Stimulated activated CD8-positive, alpha-beta memory T cell treated with anti-CD3 and anti-CD28 coated beads, Interleukin-4, amount 100 ng/mL, for 4 hours (primary cell): ENCODE measurements at places on chromosomes 4 and X.

- DNase-seq = no peak
These were observed 369.2 kb upstream of the LCORL start for GRCh38 chr4:18390655-18391353.

GRCh38 chr4:139209470-139210063 lies 32.5 kb upstream of the ELF2 start:
- no peak for DNase-seq

DNA sequence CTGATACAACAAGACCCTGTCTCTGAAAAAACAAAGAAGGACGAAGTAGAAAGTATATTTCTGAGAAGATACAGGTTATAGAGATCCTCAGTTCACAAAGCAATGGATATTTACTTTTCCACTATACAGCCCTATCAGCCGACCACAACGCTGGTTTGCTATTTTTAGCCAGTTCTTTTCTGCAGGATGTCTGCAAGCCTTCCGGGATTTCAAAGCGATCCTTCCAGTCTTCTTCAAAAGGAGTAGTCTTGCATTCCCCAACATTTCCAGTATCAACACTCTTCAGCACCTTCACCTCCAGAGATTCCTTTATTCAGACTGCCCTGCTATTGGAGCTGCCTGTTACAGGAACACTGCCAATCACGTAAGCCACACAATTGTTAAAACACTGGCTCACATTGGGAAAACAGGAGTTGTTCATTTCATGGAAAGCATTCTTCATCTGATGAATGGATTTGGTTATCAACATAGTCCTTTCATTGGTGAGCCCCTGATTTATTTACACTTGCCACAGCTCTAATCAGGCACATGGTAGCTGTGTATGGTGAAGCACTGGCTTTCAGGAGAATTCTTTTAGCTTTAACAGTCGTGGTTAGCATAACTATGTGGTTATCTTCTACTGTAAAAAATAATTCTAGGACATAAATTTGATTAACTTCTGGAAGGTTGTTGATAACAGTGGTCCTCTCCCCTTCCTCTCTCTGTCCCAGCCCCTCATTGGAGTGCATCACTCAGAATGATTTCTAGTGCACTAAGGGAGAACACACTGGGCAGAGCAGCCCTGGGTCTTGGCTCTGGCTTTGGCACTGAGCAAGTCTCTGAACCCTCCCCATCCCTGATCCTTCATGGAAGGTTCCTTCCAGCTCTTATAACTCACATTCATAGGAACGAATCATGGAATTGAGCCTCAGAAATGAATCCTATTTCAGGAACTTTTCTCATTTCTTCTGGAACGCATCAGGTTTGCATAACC lies 109.9 kb upstream of the SORBS2 start:
- no peak for DNase-seq

DNA sequence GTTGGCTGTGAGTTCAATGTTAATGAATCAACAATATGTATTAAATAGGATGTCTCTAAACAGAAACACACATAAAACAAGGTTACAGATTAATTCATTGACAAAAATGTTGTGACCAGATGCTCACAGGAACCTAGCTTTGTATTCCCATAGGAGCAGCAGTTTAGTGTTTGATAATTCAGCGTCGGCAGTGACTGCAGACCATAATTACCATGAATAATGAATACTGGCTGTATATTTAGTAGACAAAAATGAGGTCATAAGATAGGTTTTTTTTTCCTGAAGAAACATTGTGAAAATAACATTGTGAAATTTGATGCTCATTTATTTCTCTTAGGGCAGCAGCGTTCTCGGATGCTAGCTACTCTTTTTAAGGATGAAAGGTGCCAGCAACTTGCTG lies 27.8 kb downstream of the COPS4 start:
- DNase-seq = no peak

- no peak for DNase-seq
These were observed 104.1 kb downstream of the PHOX2B start for GRCh38 chr4:41644288-41644914.

DNA sequence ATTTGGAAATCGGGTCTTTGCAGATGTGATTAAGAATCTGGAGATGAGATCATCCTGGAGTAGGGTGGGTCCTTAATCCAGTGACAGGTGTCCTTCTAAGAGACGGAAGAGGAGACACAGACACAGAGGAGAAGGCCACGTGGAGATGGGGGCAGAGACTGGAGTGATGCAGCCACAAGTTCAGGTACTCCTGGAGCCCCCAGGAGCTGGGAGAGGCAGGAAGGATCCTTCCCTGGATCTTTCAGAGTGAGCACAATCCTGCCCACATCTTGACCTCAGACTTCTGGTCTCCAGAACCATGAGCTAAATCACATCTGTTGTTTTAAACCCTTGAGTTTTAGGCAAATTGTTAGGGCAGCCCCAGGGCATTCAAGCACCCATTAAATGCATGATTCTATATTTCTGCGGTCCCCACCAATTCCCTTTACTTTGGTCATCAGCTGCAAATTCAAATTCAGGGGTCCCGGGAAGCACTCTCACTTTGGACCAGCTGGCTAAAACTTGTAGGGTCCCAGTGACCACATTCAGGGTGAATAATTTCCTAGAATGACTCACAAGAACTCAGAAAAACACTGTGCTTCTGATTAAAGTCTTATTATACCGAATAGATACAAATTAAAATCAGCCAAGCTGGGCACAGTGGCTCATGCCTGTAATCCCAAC lies 12.8 kb upstream of the AKAP17A start:
- no peak for DNase-seq

GRCh38 chrX:82219129-82219528 lies 1017.2 kb downstream of the SH3BGRL start:
- DNase-seq = no peak

- no peak for DNase-seq
These were observed 553 bp upstream of the MED28 start for GRCh38 chr4:17613761-17614415.

DNA sequence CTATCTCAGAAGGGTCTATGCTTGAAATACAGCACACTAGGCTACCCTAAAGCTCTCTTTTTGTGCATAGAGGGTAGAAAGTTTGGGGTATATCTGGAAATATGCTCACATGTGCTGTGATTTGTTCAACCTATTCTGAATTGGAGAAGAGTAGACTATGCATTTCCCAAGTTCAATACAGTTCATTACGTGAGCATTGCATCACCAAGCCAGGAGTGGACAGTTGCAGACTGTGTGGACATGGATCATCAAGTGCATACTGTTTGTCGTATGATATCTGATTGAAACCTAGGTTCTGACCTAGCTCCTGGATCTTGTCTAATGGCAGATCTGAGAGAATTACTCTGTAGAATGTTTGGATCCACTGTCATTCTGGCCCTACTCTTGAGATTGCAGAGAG lies 161.1 kb downstream of the FRAS1 start:
- no peak for DNase-seq

DNA sequence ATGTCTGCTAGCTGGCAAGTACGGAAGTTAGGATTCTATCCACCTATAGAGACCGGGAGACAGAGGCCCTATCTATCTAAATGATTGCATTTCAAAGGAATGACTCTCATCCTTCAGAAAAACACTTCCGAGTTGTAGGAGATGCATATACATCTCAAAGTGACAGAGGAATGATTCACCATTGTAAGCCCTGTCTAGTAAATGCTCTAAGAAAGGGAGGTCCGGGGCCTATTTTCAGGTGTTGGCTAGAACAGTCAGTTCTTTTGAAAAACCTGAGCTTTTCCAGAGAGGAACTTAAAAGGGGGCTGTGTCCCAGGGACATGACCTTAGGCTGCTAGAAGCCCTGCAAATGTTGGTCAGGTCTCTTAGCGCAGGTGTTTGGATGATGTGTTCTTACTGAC lies 262.9 kb upstream of the IL1RAPL1 start:
- DNase-seq = no peak
